NCI-H2107 (cell line): ENCODE measurements at places on chromosomes 7 and 10.

- no peak for DNase-seq
These were observed 170.5 kb upstream of the KLF6 start for GRCh38 chr10:3955493-3955892.

DNA sequence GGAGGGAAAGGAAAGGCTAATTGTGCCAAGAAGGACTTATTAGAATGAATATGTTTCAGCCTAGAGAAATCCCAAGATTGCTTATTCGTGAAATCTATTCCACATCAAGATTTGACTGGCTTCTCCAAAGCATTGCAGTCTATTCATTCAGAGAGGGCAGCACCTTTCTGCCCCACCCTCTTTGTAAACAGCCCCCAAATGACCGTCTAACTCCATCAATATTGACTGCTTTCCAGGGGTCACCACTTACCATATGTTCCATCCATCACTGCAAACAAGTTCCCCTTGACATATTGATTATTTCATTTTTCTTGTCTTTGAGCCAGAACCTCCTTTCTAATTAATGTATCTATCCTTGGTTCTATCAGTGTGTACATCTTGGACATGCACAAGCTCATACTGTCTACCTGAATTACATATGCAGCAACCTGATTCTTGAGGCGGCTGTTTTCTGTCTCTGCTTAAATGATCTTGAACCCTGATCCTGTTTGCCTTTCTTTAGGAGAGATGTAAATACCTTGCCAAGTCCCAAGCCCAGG is 44.2 kb upstream of the PTER start:
- no peak for DNase-seq

DNA sequence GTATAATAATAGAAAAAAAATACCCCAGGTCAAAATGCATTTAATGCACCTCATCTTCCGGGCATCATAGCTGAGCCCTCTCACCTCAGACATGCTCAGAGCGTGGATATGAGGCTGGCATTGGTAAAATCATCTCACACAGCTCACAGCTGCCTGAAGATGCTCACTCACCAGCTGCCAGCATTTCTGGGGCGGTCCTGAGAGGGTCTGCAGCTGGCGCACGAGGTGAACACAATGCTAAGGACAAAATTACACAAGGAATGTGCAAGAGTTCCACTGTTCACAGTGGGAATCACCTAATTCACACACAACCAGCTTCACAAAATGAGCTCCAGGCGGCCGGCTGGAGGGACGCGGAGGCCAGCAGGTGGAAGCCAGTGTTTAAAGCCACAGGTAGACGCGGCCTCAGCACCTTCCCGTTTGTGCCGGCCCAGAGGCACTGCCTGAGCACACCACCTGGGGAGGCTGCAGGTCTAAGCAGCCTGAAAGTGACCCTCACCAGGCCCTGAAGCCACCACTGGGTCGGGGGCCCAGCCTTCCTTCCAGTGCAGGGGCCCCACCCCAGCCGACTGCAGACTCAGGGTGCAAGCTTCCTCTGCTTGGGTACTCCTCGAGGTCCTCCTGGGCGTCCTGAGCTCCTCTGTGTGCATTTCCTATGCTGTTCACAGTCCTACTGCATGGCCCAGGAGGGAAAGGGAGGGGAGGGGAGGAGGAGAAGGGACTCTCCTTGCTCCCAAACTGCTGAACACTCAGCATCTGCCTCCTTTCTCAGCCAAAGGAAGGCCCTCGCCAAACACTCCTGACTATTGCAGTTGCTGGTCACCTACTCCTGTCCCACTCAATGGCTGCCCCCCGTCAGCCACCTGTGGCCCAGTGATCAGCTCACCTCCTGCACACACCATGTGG is 61.2 kb upstream of the FAM20C start:
- DNase-seq = no peak

DNA sequence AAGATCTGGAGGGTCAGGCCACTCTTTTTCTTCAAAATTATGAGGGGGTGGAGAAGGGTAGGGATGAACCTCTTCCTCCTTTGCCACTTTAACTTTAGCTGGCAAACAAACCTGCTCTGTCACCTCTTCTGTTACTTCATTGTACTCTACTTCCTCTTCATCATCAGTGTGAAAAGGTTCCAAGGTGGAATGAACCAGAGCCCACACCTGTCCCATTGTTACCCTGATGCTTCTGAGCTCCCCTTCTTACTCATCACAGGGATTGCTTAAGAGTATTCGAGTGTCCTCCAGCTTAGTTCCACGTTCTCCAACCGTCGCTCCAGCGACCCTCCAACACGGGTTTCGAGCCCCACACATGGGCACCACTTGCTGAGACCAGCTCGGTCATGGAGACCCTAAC is 5.2 kb downstream of the MRPS24 start:
- no peak for DNase-seq

DNA sequence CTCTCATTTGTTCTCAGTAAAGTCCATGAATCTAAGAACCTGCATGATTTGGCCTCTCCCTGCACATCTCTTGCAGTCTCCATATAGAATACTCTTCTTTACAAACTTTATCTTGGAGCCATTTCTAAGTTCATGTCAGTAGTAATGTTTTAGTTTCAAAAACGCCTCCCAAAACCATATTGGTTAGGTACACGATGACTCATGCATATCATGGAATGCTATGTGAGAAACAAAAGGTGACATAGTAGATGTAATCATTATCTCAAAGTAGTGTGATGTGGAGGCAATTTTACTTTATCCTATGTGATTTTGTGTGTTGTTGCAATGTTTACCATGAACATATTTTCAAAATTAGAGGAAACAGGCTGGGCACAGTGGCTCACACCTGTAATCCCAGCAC is 520.7 kb downstream of the KCNMA1 start:
- no peak for DNase-seq

- no peak for DNase-seq
These were observed 10.8 kb upstream of the INTS1 start for GRCh38 chr7:1514995-1515401.

DNA sequence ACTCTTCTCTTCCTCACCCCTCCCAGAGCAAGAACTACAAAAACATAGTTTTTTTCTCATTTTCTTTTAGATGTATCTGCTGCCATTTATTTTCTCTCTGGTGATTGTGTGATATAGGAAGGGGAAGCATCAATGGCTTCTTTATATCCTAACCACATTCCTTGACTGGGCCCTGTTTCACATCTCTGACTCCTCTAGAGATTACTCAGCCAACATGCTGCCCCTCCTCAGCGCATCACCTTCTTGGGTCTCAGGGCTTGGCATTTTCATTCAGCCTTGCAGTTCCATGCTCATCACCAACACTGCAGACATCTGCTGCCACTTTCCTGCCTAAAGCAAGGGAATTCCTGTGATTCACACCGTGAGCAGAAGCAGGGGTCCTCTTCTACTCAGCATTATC is 705.5 kb downstream of the AUTS2 start:
- no peak for DNase-seq

DNA sequence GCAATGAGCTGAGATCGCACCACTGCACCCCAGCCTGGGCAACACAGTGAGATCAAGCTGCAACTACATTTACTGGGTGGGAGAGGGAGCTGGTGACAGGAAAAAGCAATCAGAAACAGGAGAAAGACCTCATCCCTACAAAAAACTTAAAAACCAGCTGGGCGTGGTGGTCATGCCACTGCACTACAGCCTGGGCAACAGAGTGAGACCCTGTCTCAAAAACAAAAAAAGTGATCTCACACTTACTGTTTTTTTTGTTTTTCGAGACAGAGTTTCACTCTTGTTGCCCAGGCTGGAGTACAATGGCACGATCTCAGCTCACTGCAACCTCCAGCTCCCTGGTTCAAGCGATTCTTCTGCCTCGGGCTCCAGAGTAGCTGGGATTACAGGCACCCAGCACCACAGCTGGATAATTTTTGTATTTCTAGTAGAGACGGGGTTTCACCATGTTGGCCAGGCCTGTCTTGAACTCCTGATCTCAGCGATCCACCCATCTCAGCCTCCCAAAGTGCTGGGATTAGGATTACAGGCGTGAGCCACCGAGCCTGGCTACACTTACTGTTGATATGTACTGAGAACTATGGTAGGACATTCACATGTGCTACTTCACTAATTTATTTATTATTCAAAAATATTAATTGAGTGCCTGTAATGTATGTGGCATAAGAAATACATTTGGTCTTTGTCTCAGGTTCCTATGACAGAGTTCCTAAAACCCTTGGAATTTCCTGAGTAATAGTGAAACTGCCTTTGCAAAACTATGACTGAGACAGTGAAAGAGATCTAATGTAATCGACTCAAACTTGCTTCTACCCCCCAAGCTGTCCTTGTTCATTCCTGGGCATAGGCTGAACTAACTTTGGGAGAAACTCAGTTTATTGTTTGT is 27.7 kb upstream of the NRBF2 start:
- no peak for DNase-seq

DNA sequence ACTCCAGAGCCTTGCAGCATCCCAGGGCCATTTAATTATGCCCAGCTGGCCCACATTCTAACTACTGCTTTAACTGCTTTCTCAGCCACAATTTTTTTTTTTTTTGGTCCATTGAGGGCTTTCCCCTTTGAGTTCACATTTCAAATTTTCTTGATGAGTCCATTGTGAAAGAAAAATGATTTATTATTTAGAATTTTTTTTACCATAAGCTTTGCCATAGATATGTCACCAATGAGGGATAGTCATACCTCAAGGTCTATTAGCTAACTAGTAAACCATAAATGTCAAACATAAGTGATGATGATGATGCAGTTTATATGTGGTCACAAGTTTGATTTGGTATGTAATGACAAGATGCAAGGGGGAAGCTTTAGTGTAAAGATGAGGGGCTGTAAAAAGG is 282.9 kb downstream of the BICC1 start:
- DNase-seq = no peak

- peak; percentile 6 for DNase-seq
These were observed 102.2 kb downstream of the RBM20 start for GRCh38 chr10:110746254-110746826.

- DNase-seq = no peak
These were observed 31.2 kb downstream of the GSTO2 start for GRCh38 chr10:104300002-104300735.

- no peak for DNase-seq
These were observed 53.1 kb downstream of the UNCX start for GRCh38 chr7:1285556-1286301.

DNA sequence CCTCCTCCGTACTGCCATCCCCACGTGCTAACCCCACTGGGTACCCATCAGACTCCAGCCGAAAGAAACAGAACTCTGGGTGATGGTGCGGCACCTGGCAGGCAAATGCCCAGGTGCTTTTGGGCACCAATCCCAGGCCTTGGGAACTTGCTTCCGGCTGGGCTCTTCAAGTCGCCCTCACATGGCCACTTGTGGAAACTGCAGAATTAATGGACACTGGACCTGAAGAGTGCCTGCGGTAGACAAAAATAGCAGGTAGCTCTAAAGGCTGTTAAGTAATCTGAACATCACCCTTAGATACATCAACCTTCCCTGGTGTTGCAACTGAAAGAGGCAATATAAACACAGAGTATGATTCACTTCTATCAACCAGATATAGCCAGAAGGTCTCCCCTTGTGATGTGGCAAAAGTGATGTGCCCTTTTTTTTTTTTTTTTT is 644.4 kb downstream of the GRM8 start:
- no peak for DNase-seq

DNA sequence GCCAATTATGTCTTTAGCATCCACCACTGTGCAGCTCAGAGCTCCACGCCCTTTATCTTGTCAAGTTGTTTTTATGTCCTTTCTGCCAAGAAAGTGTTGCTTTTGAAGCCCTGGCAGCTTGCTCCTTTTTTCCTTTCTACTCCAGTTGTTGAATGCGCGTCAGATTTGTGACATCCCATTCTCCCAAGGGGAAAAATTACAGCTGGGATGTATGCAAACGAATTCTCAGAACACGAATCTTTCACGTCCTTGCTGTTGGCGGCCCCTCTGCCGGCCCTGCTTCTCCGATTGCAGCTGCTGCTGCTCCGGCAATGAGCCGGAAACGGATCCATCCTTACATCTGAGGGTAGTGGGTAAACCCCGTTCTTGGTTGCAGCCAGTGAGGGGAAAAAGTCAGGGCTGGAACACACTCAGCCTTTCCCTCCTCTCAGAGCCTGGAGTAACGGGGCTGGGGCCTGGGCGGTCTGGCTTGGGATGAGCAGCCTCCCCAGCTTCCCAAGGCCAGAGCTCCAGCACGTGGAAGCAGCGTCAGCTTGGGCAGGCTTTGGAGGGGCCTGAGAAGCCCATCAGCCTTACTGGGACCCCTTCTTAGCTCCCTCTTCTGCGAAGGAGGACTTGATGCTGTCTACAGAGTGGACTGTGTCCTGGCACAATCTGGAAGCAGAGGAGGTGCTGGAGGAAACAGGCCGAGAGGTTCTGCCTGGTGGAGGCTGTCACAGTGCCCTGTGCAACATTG is 79.0 kb upstream of the CHST15 start:
- no peak for DNase-seq

DNA sequence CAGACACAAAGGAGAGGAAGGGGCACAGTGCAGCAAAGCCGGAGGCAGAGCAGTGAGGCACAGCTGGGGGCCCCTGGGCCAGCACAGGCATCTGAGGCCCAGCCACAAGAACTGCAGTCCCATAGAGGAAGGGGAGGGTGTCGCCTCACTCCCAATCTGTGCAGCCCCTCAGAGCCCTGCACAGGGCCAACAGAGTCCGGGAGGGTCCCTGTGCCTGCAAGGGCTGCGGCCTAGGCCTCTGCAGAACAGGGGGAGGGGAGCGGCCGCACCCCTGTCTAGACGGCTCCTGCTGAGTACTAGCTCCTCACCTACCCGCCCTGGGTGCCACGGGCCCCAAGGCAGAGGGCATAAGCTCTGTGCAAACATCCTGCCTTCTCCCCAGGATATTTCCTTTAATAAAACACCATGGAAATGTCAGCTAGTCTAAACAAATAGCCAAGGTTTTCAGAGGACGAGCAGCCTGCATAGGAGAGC is 32.4 kb upstream of the RET start:
- DNase-seq = no peak

GRCh38 chr7:102107474-102108104 is 179.1 kb upstream of the SH2B2 start:
- no peak for DNase-seq

DNA sequence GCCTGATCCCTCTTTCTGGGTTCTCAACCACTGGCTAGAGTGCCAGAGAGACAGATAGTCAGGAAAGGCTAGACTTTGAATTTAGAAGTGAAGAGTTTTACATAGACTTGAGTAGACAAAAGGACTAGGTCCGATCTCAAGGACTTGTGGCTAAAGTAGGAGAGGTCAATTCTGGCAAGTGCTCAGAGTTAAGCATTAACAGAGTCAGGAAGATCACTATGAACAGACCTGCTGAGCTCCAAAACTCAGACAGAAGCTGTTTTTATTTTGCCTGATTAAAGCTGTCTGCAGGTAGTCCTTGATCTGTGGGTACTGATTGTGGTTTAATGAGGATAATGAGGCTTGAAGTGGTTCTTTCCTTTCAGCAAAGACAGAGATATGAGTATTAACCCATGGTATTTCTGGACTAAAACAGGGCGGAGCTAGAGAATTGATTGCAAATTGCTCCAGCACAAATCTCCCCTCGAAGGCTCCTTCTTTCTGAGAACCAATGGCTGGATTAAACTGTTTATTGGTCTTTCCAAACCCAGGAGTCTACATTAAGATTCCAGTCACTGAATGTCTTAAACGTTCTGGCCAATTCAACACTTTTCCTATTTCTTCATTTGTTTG is 423.2 kb downstream of the IPMK start:
- DNase-seq = no peak

- no peak for DNase-seq
These were observed 9.0 kb downstream of the SPOCK2 start for GRCh38 chr10:72079356-72079755.
